ENCODE measurements at places on chromosomes 13 and 19. TPM values are rescaled to one million over a fixed set of nuclear protein-coding genes. Genes with fewer than 3 reads are reported as not detected.

DNA sequence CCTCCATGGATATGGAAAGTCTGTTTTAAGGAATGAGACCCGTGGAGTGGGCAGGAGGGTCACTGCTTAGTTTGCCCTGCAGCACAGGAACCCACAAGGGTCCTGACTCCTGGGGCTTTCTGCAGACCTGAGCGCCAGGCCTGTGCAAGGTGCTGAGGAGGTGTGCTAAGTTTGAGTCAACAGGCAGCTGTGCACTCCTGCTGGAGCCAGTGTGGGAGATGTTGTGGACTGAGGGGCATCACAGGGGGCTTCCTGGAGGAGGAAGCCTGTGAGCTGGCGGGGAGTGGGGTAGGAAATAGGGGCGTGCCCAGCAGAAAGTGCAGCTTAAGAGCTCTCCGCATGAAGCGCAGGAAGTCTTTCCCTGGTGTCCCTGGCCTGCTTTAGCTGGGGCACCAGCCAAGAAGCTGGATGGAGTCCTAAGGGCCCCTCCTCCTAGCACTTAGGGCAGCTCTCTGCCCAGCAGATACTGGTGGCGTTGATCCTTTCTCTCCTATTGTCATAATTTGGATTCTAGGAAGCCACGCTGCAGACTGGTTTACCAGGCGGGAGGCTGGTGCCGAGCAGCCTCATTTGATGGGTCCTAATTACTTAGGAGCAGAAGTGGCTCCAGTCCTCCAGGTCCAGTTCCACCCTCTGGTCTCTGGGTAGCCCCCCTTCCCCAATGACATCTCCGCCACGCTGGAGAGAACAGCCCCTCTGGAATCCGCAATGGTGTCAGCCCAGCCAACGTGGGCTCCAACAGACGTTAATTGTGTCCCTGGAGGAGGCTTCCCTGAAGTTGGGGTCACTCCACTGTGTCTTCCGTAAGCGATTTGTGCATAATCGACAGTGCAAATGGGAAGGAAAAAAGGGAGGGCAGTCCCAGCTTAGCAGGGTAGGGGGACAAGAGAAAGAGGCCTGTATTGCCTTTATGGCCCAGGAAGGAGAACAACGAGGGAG lies 309.2 kb downstream of the ZNF536 start:
- no peak for DNase-seq

KASH5 gene
- 2.2 TPM for total RNA-seq

KLHL26 gene
- total RNA-seq, result 11.8 TPM

- no peak for DNase-seq
These were observed 278.5 kb upstream of the HTR2A start for GRCh38 chr13:47175172-47175866.

GRCh38 chr19:47813304-47813994 lies 8.3 kb upstream of the CRX start:
- peak; percentile 89 for DNase-seq

- DNase-seq, result no peak
These were observed 7.6 kb downstream of the TINCR start for GRCh38 chr19:5560156-5560555.

GRCh38 chr13:59776924-59777690 lies 386.6 kb downstream of the DIAPH3 start:
- DNase-seq, result no peak

GRCh38 chr13:24997367-24997967 lies 98.5 kb upstream of the PABPC3 start:
- no peak for DNase-seq

CARS2 gene
- total RNA-seq, result 69.5 TPM

SLC17A7 gene
- 0.69 TPM for total RNA-seq

- DNase-seq, result peak; percentile 30
These were observed 35.4 kb upstream of the MAP3K10 start for GRCh38 chr19:40155749-40156265.

IGFL1 gene
- not detected for total RNA-seq

DNA sequence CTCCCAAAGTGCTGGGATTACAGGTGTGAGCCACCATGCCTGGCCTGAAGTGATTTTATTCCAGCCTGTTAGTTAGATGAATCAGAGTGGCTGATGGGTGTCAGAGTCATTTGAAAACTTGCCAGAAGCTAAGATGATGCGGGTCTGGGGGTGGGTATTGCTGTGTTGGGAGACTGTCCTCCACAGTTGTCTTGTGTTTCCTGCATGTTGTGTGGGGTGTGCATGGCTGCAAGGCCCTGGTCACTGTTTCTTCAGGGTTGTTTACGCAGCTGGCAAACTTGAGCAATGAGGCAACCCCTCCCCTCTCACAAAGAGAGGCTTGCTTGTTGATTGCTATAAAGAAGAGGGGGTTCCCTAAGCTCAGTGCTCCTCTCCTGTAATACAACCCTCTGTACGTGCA lies 71.8 kb downstream of the TRPM4 start:
- no peak for DNase-seq

DNA sequence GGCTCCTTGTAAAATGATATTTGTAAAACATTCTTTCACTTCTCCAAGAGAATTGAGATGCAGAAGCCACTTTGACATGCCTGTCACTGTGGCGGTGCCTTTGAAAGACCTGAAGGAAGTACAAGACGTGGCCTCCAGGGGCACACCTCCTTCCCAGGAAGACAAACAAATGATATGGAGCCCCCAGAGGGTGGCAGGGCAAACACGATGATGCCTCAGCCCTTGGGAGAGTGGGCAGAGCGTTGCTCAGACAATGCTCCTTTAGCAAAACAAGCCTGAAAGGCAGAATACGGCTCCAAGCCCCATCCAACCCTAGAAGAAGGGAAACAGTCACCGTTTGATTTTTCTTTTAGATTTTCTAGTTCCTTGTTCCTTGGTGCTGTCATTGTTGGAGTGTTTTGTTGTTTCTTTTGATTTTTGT lies 9.2 kb upstream of the ATP12A start:
- DNase-seq, result no peak

DNA sequence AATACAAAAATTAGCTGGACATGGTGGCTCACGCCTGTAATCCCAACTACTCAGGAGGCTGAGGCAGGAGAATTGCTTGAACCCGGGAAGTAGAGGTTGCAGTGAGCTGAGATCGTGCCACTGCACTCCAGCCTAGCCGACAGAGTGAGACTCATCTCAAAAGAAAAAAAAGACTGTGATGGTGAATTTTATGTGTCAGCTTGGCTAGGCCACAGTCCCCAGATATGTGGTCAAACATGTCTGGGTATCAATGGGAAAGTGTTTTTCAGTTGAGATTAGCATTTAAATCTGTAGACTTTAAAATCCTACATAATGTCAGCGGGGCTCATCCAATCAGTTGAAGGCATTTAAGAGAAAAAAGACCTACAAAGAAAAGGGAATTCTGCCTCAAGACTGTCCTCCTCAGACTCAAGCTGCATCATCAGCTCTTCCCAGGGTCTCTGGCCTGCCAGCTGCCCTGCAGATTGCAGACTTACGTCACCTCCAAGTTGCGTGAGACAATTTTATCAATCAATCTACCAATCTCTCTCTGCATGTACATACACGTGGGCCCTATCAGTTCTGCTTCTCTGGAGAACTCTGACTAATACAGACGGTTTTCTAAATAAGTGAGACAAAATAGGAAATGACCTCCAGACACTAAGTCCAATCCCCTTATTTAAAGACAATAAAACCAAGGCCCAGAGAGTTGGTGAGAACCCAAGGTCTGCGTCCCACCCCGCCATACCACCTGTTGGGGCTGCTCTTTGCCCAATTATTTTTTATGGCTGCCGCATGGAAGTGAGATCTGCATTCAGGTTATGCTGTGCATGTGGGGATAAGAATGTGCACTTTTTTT lies 99.2 kb downstream of the ABCC4 start:
- no peak for DNase-seq

DNA sequence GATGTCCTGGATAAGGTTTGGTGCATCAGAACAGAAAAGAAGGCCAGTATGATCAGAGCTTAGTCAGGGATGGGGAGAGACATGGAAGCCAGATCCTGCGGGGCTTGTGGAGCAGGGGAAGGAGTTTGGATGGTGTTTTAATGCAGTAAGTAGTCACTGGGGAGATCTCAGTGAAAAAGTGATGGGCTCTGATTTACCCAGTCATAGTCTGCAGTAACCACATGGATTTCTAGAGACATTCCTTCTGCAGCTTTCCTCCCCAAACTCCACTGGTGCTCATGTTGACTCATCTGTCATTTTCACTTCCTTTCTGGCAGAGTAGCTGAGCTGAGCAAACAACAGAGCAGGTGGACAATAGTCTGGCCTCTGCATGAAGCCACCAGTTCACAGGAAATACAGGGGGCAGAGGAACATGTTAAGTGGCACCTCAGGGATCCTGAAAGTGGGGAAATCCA lies 144.1 kb downstream of the DPF1 start:
- no peak for DNase-seq

C19orf38 gene
- total RNA-seq, result 7.4 TPM

DNA sequence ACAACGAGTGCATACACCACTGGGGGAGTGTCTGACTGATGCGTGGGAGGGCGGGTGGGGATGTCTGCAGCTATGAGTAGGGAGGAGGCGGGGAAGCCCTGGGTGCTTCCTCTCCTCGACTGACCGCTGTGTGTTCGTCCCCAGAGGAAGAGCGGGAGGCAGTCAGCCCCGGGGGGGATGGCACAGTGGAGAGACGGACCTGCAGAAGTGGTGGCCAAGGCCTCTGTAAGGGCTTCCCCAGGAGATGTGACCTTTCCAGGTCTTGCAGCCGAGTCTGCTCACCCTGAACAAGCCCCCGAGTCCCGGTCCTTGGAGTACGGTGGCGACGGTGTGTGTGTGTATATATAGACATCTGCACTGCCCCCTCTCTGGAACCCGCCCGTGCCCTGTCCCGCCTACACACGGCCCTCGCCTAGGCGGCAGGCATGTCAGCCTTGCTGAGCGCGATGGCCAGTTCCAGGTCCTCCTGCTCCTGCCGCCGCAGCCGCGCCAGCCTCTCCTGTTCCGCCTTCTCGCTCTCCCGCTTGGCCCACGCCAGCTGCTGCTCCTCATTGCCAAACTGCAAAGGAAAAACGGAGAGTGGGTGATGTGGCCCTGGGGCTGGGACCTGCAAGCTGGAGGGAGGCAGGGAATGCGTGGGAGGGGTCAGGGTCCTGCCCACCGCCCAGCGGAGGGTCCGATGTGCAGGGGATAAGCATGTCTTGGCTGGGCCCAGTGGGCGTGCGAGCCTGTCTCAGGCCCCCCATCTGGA lies 30.8 kb downstream of the KLF2 start:
- DNase-seq, result no peak

- DNase-seq, result peak; percentile 64
These were observed 808 bp downstream of the SLITRK5 start for GRCh38 chr13:87671753-87672605.

DNA sequence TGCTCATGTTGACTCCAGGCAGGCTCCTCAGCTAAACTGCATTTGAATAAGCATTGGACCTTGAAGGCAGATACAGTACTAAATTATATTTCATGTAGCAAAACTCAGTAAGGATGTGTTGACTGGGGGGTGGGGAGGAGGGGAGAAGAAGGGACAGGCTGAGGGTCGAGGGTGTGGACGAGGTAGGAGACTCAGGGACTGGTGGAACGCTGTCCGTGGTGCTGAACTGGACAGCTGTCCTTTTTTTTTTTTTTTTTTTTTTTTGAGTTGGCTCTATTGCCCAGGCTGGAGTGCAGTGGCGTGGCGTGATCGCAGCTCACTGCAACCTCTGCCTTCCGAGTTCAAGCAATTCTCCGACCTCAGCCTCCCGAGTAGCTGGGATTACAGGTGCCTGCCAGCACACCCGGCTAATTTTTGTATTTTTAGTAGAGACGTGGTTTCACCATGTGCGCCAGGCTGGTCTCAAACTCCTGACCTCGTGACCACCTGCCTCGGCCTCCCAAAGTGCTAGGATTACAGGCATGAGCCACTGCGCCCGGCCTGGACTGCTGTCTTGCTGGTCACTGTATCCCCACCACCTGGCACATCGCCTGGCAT lies 33.2 kb upstream of the CASP14 start:
- DNase-seq, result no peak

GRCh38 chr13:34533941-34534340 lies 408.1 kb upstream of the NBEA start:
- DNase-seq, result no peak

ZNF763 gene
- 5.2 TPM for total RNA-seq

PTOV1 gene
- 104 TPM for total RNA-seq

DNA sequence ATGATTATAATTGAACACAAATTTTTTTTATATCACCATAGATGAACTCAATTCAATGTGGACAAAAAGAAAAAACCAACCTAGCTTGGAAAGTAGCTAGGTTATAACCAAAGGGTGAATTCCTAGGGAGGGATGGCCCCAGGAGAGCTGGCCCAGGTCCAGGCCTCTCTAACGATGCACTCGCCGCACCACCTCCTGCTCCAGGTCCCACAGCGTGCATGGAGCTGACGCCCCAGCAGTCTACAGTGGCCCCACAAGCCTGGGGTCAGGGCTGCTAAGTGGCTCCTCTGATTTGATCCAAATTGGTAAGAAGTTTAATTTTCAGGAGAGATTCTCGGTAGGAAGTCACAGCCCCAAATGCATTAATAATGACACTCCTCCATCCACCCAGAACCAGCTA lies 48.8 kb downstream of the TSHZ3 start:
- peak; percentile 51 for DNase-seq

ADAMTSL5 gene
- total RNA-seq, result 4.8 TPM

GRCh38 chr13:22499919-22500318 lies 680.9 kb upstream of the SGCG start:
- DNase-seq, result no peak

DNA sequence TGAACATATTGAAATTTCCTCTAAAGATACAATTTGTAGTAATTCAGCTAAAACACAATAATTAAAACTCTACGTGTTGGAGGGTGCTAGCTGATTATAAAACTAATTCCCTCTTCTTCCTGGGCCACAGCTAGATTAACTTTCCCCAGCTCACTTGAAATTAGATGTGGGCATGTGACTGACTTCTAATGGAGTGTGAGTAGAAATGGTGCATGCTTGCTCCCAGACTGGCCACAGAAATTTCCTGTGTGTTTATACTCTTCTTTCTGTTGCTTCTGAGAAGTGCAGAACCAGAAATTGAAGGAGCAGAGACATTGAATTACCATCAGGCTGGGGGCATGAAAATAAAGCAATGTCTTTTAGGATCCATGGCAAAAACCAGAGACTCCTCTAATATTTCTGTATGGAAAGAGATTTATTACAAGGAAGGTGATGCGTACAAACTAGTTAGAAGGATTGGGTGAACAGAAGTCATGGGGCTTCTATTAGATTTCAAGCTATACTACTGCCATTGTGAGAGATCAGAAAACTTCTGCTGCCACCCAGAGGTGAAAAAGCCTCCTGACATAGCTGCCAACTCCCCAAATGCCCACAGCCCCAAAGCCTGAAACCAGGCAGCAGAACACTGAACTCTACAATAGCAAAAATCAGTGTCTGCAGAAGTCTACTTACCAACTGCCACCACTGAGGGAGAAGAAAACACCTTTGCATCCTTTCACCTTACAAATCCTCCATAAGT lies 379.2 kb upstream of the MIR17HG start:
- DNase-seq, result no peak

- no peak for DNase-seq
These were observed 72.4 kb upstream of the TSC22D1 start for GRCh38 chr13:44648392-44649103.

DNAAF3 gene
- total RNA-seq, result 1.5 TPM

NLRP4 gene
- not detected for total RNA-seq

GRCh38 chr19:38869836-38870607 lies 8.1 kb downstream of the RINL start:
- DNase-seq, result peak; percentile 97

GRCh38 chr19:35063940-35064818 lies 22.7 kb downstream of the HPN start:
- DNase-seq, result no peak
